ENCODE measurements at places on chromosomes 5 and 9.

- no peak for DNase-seq
These were observed 251.6 kb upstream of the RGMB start for GRCh38 chr5:98521821-98522220.

DNA sequence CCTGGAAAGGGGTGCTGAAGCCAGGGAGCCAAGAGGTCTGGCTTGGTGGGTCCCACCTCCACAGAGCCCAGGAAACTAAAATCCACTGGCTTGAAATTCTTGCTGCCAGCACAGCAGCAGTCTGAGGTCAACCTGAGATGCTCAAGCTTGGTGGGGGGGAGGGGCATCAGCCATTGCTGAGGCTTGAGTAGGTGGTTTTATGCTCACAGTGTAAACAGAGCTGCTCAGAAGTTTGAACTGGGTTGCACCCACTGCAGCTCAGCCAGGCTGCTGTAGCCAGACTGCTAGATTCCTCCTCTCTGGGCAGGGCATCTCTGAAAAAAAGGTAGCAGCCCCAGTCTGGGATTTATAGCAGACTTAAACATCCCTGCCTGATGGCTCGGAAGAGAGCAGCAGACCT is 55.5 kb upstream of the FBXL17 start:
- DNase-seq, result peak; percentile 15

DNA sequence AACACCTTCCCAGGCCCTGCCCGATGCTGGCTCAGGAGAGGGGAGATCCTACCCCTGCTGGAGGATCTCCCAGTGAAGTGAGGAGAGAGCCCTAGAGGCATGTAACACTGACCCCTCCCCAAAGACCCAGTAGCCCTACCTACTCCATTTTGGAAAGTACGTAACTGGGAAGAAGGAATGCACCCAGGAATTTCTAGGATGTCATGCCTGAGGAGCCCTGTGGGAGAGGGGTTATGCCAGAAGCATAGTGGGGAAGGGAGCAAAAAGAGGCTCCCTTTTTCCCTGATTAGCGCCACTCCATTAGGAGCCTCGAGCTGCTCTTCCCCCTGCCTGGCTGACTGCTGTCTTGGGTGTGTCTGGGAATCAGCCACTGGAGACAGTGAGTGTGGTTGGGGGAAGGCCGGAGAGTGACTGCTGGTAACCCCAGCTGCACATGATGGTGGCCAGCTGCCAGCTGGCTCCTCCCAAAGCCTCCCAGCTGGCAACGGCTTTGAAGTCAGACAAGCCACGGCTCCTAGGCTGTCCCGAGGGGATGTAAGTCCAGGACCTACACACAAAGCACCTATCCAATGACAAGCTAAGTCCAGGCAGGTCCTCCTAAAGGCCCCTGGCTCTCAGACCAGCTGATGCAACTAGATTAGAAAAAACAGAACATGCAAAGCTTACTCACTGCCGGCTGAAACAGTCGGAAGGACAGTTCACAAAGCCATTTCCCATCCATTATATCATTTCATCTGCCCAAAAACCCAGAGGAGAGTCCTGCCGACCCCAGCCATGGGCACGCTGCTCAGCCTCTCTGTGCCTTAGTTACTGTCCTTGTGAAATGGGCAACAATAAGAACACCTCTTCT is 136.5 kb upstream of the ABCA1 start:
- peak; percentile 25 for DNase-seq

DNA sequence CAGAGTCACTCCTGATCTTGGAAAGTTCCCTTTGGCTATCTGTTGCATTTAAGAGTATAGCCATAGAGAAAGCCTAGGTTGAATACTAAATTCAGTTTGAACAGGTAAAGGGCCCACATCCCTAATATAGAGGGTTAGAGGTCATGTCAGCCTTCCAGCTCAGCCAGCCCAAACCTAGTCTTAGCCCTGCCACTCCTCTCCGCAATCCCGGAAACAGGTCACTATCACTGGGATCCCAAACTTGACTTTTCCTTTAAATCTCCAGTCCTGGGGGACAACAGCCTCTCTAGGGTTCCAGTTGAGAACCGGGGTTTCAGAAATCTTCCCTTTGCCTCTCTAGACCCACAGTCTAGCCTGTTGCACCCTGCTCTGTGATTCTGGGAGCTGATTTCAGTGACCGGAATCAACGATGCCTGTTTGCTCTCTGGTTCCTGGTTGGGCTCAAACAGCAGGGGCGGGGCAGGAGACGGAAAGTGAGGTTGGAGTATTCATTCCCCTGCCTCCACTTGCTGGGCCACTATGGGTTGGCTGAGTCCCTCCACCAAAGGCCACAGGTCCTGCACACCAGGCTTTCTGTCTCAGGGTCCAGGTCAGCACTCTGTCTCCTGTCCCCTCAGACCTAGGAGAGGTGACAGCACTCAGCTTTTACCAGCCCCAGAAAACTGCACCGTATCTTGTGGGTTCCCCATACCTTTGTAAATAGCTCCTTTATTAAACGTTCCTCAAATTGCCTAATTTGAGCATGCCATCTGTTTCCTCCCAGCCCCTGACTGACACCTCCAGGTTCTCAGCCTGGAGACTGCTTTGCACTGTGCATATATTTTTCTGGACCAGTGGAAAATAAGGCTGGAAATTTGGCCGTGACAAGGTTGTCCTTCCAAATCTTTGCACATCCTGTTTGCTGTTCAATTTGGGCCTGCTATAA is 23.8 kb upstream of the CPEB4 start:
- no peak for DNase-seq

GRCh38 chr9:20187318-20187717 is 398.5 kb upstream of the SLC24A2 start:
- DNase-seq, result no peak

DNA sequence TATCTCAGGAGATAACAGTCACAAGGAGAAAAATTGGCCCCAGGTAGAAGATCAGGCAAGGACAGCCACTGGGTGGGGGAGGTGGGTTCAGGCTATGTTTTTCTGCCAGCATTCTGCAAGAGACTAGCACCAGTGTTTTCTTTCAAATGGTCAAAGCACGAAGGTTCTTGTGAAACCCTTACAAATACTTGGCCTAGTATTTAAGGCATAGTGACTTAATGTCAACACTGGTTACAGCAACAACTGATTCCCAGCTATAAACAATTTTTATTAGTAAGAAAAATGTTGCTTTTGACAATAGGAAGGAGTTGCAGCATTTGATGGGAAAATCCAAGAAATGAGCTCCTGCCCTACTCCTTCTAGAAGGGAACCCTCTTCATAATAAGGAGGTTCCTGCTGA is 349.6 kb downstream of the SLIT3 start:
- no peak for DNase-seq

DNA sequence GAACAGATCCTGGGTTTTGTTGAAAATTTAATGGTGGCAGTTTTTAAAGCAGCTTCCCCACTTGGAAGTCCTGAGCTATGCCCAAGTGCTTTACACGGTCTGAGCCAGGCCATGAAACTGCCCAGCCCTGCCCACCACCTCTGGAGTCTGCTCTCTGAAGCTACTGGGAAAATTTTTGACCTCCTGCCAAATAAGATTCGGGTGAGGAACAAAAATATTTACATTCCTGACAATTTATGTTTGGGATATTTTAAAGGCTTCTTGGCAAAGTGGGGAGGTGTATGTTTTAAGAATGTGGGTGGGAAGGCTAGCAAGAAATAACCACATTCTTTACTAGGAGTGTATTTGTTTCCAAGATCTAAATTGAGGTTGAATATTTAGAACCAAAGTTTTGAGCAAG is 50.0 kb downstream of the HACD4 start:
- DNase-seq, result no peak
